ENCODE measurements at places on chromosomes 2 and 18.

- H3K27me3 ChIP-seq, result peaks cover 18% of the 10 kb centered on the region
- no peak for DNase-seq
- peaks cover 2% of the 10 kb centered on the region for H3K4me1 ChIP-seq
- no peak overlapping the region for H3K27ac ChIP-seq
- no peak overlapping the region for H3K4me3 ChIP-seq
Measured at GRCh38 chr18:61963705-61964104, 70.9 kb upstream of the RNF152 start.

- no peaks in the 10 kb centered on the region for H3K27me3 ChIP-seq
- no peak overlapping the region for H3K4me3 ChIP-seq
- no peaks in the 10 kb centered on the region for H3K36me3 ChIP-seq
- no peak overlapping the region for H3K27ac ChIP-seq
- H3K4me1 ChIP-seq, result no peaks in the 10 kb centered on the region
Measured at GRCh38 chr2:179139506-179139905, 89.6 kb upstream of the CCDC141 start.

- H3K27ac ChIP-seq, result no peak overlapping the region
- peaks cover 8% of the 10 kb centered on the region for H3K27me3 ChIP-seq
- peaks cover 11% of the 10 kb centered on the region for H3K4me1 ChIP-seq
- no peaks in the 10 kb centered on the region for H3K36me3 ChIP-seq
Measured at GRCh38 chr2:219592736-219593135, 4.9 kb upstream of the STK11IP start.

DNA sequence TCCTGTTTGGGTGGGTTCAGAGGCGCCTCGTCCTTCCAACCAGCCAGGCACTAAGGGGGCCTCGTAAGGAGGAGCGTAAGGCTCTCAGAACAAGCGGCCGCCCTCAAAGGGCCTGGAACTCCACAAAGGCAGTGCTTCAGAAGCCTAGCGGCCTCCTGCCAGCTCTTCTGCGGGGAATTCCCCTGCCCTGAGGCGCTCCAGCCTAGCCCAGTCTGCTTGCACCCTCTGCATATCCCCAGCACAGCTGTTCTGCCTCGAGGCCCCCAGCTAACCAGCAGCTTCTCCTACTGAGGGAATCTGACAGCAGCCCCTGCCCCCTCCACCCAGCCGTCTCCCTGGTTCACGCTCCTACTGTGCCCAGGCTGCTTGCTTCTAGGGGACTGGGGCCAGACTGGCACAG lies 265.9 kb downstream of the TFCP2L1 start:
- peaks cover 3% of the 10 kb centered on the region for H3K27me3 ChIP-seq
- H3K4me3 ChIP-seq, result no peak overlapping the region
- H3K4me1 ChIP-seq, result no peaks in the 10 kb centered on the region
- no peak overlapping the region for H3K27ac ChIP-seq
- no peak for DNase-seq

DNA sequence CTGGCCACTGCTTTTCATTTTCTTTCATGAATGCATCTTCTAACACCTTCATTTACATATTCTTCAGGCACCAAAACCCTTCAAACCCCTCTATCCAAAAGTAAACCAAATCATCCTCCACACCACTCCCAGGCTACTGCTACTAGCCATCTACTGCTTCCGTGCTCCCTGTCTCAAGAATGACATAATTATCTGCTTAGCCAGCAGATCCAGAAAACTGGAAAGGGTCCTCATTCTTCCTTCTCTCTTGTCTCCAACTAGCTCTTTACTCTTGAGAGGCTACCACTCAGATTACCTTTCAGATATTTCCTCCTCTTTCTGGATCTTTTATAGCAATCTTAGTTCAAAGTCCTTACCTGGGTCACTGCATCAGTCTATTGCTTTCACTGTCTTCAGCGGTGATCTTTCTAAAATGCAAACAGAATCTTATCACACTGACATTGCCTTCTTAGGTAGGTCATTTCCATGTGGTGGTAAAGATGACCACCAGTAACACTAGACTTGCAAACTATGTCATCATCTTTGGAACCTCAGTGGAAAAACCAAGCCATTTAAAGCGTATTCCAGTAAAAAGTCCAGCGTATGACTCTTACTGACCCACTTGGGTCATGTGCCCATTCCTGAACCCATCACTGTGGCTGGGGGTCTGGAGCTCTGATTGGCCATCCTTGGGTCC lies 15.8 kb upstream of the NEDD4L start:
- no peak for DNase-seq
- H3K27ac ChIP-seq, result no peak overlapping the region
- H3K27me3 ChIP-seq, result peaks cover 14% of the 10 kb centered on the region
- H3K4me3 ChIP-seq, result no peak overlapping the region
- peaks cover 6% of the 10 kb centered on the region for H3K4me1 ChIP-seq

DNA sequence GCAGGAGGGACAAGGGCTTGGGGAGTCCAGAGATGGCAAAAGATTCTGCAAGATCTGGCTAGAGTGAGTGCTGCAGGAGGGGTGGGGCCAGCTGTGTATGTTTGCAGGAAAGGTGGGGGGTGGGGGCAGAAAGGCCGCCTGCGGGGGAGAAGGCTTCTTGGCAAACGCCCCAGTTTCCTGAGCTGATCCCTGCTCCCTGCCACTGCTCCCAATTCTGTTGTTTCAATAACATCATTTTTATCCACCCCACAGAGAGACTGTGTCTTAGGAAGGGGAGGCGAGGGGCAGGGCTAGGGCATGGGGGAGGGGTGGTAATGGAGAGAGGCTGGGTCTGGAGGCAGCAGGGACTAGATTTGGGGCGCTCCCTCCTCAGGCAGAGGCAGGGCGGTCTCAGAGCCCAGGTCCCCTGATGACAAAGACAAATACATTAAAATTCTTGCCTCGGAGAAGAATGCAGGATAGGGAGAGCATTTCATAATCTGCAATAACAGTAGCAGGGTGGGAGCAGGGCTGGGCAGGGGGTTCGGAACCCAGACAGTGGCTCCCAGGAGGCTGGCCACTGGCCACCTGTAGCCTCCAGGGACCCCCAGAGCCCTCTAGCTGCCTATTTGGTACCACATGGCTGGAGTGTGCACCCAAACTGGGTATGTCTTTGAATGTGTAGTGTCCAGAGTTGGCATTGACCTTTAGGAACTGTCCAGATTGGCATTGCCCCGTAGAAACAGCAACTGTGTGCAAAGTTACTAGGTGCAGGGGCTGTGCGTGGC lies 2.1 kb upstream of the WNT6 start:
- peaks cover 15% of the 10 kb centered on the region for H3K4me1 ChIP-seq
- H3K27ac ChIP-seq, result no peak overlapping the region
- H3K36me3 ChIP-seq, result no peaks in the 10 kb centered on the region
- peaks cover 88% of the 10 kb centered on the region for H3K27me3 ChIP-seq
- no peak for DNase-seq

- DNase-seq, result no peak
- H3K4me3 ChIP-seq, result no peak overlapping the region
- H3K27ac ChIP-seq, result no peak overlapping the region
- no peaks in the 10 kb centered on the region for H3K36me3 ChIP-seq
- no peaks in the 10 kb centered on the region for H3K4me1 ChIP-seq
Measured at GRCh38 chr2:67952066-67952465, 110.7 kb downstream of the C1D start.

DNA sequence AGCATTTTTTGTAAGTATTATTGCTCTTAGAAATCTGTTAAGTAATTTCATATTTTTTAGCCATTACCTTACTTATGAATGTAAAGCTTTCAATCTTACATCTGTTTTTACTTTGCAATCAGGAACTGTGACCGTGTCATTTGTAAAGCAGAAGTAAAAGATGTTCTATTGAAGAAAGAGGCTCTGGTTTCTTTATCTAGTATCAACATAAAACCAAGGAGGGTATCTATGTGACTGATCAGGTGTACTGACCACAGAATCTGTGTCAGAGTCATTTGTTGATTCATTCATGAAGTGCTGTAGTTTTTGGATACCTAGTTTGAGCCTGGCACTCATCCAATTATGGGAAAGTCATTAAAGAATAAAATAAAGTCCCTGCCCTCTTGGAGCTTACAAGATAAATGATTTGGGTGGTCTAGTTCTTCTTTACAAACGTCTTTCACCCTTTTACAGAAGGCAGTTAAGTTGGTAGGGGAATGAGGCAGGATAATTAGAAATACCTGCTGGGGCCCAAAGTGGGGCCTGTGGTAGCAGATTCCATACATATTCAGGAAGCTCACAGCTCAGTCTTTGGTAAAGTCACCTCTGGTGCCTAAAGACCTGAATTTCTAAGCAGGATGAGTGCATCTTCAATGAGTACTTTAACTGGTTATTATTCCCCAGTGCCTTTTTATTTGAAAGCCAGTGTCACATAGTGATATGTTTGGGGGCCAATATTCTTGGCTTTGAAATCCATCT lies 260.6 kb upstream of the NT5C1B start:
- H3K27me3 ChIP-seq, result no peaks in the 10 kb centered on the region
- no peaks in the 10 kb centered on the region for H3K4me1 ChIP-seq
- no peaks in the 10 kb centered on the region for H3K36me3 ChIP-seq
- no peak overlapping the region for H3K27ac ChIP-seq
- no peak overlapping the region for H3K4me3 ChIP-seq

GRCh38 chr2:226911932-226912331 lies 76.1 kb downstream of the RHBDD1 start:
- H3K4me1 ChIP-seq, result peaks cover 25% of the 10 kb centered on the region
- DNase-seq, result no peak
- peaks cover 45% of the 10 kb centered on the region for H3K36me3 ChIP-seq
- no peak overlapping the region for H3K27ac ChIP-seq

Measured in activated naive CD8-positive, alpha-beta T cell treated with anti-CD3 and anti-CD28 coated beads, Interleukin-2, amount 50 U/mL, for 24 hours (primary cell).